ENCODE measurements at places on chromosomes 7 and 10.

GRCh38 chr10:86681047-86681446 is 12.7 kb downstream of the LDB3 start:
- no peak for DNase-seq

DNA sequence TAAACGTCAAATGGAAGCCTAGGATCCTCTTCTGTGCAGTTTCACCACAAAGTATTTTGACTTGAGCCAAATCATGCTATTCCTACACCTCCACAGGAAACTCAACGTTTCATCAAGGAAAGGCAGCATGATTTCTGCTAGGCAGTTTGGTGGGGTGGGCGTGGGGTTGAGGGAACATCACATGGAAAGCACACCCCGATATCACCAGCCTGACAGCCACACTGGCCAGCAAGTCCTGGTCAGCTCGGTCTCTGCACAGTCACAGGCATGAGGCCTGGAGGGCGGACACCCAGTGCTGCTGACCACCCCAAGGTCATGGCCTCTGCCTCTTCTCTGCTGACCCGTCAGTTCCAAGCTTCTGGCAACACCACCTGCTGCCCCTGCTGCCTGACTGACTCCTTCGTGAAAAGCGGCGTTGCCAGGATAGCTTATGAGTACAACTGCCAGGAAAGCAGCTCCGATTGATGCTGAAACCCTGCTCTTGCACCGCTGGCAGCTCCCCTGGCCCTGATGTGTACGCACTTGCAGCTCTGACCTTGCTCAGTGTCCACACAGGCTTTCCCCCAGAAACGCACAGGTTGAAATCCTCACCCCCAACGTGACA is 171.5 kb downstream of the DIP2C start:
- no peak for DNase-seq

- DNase-seq, result no peak
Observed at GRCh38 chr10:6384031-6384430, 181.3 kb downstream of the PFKFB3 start.

DNA sequence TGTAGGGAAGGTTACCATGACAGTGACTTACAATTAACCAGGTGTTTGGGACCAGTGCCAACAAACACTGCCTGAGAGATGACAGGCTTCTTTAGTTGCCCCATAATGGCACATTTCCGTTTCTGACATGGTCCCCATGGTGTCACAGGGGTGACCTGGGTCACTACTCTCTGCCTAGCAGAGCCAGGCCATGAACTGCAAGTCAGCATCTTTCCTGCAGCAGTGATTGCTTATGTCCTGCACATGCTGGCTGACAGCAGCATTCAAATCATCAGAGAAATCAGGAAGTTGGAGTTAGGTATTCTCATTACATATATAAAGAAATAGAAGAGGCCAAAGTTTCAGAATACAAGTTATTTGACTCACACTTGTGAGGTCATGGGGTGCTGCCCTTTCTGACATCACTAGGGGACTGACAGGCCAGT is 47.1 kb upstream of the ZNRF2 start:
- no peak for DNase-seq

- no peak for DNase-seq
Observed at GRCh38 chr7:69309601-69310000, 288.7 kb upstream of the AUTS2 start.

- DNase-seq, result no peak
Observed at GRCh38 chr7:28360739-28361138, 51.6 kb upstream of the CREB5 start.

DNA sequence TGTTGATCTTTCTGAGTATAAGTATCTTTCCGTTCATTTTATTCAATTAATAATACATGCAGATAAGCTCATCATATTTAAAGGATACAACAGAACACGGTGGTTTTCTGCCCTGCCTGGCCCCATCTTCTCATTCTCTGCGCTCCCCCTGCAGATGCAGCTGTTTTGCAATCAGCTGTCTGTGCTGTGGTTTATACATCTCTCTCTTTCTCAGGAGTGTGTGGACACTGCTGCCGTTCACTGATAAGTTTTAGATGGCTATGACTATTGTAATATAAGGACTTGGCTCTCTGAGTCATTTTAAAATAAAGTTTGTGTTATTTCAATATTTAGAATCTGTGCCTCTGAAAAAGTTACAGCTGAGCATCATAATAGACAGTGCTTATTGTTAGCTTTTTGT is 54.5 kb downstream of the CUL1 start:
- DNase-seq, result no peak

DNA sequence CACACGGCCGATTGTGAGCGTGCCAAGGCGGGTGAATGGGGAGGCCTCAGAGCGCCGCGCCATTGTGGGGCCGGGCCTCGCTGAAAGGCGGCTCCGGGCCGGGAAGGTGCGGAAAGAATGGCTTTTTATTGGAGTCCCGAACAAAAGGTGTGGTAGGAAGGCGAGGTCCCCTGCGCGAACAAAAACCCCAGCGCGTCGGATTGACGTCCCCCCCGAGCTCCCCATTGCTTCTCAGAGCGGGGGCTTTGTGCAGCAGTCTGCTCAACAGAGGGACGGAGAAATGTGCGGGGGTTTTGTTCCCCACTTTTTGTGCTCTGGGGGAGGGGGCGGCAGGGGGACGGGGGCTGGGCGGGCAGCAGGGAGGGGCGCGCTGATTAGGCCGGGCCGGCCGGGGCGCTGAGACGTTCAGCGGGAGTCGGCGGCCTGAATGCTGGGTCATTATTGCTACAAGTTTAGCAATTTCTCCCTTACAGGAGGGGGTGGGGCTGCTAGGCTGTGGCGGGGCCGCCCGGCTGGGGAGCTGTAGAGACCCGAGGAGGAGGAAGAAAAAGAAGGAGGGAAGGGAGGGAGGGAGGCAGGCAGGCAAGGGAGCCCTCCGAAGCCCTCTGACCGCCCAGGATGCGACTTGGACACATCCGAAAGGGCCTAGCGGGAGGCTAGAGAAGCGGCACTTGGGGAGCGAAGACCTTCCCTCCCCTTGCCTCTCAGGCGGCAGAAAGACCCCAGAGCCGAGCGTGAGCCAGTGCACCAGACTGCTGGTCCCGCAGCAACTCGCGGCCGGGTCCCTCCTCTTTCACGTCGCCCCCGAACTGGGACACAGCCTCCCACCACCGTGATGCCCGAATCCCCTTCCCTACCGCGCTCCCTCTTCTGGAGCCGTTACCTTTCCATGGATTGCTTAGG is 4.6 kb downstream of the NKX2-3 start:
- DNase-seq, result no peak

Measured in activated CD4-positive, alpha-beta T cell treated with anti-CD3 and anti-CD28 coated beads, Interleukin-2, Interleukin-6, amounts not matched to agents 100 ng/mL and 50 ng/mL, durations not matched to agents 16 hours and 8 hours (primary cell).